CD4-positive, alpha-beta T cell treated with Interleukin-15 for 4 hours (primary cell): ENCODE measurements at places on chromosomes 1 and 21.
A peak's percentile ranks its signal among the peaks of the same experiment; 100 is the strongest.

DNA sequence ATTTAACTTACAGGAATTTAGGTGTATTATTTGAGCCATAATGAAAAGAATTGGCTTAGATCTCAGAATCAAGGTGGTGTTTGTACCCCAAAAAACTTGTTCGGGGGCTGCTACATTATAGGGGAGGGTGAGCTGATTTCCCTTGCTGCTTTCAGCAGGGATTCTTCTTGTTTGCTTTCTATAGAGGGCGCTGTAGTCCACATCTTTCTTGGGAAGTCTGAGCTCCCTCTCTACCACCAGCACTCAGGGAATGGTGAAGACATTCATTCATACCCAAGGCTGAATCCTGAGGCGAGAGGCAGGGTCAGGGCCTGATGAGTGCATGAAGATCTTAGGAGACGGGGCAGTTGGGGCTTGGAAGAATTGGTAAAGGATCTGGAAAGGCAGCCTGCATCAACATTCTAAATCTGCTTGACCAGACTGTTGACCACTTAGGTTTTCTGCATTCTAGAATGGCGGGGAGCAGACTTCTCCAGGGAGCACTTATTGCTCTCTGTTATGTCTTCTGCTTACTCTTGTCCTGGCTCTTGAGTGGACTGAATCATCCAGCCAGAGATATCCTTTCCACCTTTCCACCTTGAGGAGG, 18.9 kb downstream of the SPATA46 start:
- no peak for DNase-seq

- DNase-seq: no peak
These were observed 29.1 kb upstream of the TRABD2B start for GRCh38 chr1:48026275-48026674.

GRCh38 chr21:28604946-28605537, 387.6 kb downstream of the LTN1 start:
- DNase-seq: peak; percentile 23

GRCh38 chr1:21508580-21509350, 458 bp upstream of the ALPL start:
- peak; percentile 28 for DNase-seq

- DNase-seq: peak; percentile 85
These were observed 49.7 kb downstream of the RASSF5 start for GRCh38 chr1:206556750-206557635.

DNA sequence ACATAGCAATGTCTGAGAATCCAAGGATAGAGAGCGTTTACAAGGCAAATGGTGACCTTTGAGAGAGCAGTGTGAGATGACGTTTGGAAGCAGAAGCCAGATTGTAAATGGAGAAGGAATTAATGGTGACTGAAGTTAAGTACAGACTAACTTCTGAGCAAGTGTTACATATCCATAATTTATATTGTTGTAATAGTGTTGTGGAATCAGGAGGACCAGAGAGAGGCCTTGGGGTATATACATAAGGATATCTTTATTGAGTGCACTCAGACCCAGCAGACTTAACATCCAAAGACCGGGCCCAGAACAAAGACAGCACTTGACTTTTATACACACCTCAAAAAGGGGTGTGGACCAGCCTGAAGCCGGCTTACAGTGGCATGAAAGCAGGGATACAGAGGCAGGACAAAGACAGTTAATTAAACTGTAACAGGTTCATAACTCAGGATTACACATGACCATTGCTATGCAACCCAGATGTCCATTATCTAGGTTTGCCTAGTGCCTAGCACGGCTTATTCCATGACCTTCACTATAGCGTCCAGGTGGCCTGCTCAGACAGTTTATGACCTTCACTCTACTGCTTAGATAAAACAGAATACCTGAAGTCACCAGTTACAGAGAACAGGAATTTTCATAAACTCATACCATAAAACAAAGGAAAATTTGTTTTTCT, 2.7 kb upstream of the MGST3 start:
- DNase-seq: no peak

DNA sequence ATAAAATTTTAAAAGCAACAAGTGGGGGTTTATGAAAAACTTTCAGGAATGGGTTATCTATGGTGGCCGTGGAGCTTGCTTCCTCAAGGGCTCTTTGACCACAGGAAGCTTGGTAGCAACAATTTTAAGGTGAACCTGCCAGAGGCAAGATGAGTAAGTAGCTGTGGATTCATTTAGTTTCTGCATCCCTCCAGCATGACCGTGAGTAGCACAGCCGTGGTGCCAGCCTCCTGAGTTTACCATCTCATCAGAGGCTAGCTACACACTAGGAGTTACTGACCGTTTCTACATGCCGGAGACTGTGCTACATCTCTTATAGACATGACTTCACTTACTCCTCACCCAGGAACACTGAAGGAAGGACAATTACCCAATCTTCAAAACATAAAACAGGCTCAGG, 30.1 kb upstream of the PLEKHG5 start:
- DNase-seq: no peak

DNA sequence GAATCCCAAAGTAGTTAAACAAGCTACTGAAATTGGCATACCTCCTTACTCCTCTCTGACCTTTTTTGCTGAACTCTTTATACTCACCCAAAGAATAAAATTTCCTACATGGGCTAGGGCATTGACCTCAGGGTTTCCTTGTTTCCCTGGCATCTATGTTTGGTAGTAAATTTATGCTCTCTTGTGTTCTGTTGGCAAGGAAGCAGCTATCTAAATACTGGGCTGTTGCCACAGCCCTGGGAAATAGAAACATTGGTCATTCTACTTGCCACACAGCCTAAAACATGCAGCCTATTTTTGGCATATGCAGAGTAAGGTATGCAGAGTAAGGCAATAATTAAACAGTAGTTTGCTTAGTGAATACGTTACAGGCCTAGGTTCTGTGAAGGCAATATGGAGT, 351.4 kb downstream of the HLX start:
- DNase-seq: no peak

DNA sequence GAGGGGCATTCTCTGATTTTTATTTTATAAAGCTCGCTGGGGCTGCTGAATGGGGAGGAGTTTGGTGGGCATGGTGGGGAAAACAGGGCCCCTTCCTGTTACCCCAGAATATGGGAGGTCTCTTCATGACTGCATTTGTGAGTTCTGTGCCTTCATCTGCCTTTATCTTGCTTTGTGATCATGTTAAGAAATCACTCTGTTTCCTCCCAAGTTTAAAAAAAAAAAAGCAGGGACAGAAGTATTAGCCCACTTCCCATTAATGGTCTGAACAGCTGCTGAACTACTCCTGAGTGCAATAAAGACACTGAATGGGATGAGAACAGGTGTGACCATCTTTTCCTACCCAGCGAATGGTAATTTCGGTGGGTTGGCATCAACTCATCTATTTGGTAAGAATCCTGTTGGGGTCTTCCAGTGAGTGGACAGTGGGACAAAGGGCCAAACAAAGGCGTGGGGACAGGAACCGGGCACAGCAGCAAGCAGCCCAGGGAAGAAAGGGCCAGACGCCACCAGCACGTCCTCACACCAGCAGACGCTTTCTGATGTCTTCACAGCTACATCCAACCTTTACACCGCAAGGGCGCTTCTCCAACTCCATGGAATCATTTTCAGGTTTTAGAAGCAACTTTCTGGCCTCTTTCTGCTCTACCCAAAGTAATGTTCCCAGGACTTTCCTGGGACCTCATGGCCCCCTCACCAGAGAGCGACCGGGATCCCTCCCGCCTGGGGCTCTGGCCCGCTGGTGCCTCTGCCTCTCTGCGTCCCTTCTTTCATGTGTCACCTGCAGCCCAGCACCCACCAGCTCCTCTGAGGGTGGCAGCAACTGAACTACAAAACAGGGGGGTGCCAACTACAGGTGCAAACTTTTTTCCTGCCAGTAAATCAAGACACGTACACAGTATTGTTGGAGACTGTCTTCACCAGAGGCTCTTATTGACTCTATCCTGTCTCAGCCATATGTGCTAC, 160.2 kb downstream of the ADSS2 start:
- DNase-seq: no peak

- no peak for DNase-seq
These were observed 333.8 kb downstream of the NUF2 start for GRCh38 chr1:163655565-163655964.

DNA sequence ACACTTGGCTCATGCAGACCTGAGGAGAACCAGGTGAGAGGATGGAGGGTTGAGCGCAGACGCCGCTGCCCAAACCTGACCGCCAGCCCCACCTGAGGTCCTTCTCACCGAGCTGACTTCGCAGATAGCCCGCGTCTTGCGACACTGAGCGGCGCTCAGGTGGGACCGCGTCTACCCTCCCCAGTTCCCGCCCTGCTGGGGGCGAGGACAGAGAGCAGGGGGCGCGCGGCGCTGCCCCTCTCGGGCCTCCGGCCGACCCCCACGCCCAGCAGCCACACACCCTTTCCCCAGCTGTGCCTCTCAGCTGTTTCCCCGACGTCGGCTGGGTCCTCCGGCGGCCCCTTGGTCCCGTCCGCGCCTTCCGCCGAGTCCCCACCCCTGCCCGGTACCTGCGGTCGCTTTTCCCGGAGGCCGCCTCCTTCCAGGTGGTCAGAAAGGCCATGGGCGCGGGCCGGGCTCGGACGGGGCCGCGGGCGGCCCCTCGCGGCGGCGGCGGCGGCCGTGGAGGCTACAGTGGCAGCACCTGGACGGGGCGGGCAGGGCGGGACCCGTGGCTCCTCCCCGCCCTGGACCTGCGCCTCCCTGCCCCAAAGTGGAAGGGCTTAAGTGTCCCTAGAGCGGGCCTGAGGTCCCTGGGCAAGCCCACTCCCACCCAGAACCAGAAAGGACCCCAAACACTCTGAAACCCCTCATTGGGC, 14.4 kb upstream of the TTC39A start:
- no peak for DNase-seq

DNA sequence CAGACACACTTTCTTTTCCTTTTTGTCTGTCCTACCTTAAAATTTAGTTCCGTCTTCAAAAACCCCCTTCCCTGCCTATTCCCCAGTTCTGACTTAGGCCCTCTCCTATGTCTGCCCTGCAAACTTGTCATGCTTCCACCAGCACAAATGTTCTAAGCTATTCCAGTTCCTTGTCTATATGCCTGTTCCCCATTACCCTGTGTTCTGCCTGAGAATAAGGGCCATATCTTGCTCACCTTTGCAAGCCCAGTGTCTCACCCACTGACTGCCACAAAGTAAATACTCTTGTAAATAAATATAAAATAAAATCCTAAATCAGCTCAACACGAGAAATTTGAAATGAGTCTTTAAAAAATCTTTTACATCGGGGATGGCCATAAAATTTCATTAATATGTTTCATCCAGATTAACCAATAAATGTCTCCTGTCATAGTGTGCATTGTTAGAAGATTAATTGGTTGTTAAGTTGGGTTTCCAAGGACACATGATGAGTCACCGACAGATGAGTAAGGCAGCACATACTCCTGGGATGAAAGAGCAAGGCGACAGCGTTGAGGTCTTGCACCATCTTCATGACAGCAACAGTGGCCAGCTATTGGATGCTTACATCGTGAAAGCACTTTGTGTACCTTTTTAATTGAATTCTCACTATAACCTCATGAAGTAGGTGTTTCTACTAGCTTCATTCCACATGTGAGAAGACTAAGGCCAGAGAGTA, 92.6 kb upstream of the NGF start:
- DNase-seq: no peak

GRCh38 chr1:204923201-204923600, 52.5 kb downstream of the NFASC start:
- no peak for DNase-seq

- DNase-seq: no peak
These were observed 138.9 kb downstream of the LHX8 start for GRCh38 chr1:75273110-75273509.

DNA sequence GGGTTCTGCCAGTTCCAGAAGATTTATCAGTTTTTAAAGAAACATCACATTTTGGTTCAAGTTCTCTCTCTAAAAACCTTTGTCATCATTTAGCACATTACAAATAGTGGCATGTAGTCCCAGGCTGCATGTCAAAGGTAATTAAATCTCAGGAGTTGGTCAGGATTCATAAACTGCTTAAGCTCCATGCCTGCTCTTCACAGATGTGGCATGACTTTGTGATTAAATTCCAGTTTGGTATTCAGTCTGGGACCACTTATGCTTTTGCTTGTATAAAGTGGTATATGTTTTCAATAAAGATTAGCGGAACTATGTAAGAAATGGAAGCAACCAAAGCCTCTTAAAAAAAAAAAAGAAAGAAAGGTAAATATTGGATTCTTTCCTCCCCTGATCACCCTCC, 408.0 kb downstream of the DISC1 start:
- DNase-seq: no peak

DNA sequence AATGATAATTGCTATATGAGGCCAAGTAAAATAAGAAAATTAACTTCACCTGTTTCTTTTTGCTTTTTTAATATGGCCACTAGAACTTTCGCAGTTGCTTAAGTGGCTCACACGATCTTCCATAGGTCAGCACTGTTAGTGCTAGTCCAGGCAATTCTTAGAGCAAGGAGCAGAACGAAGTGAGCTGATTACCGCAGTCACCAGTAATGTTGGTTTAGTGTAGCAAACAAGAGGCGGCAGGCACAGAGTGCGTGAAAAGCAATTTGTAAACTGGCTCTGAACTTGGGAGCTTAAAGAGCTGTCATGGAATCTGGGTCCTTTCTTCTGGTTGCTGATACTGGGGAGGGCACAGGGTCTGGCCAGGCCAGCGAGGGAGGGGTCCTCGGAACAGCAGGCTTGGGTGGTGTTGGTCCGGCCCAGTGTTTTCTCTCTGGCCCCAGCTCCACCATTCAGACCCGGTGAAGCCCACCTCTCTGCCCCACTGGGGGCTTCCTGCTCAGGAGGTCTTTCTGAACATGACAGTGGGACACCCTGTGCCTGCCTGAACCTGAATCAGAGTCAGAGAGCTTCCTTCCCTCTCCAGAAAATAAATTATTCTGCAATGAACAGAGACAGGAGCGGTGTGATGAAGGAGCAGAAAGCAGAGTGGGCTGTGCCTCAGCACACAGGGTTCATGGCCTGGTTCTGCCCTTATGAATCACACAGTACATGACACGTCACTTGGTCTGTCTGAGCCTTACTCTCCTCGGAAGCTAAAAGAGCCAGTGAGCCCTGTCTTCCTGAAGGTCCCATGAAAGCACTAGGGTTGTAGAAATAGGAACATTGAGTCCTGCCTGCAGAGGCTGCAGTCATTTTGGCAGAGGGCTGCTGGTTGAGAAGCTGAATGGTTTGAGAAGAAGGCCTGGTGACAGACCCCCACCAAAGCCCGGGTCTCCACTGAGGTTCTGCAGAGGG, 11.9 kb downstream of the ETS2 start:
- no peak for DNase-seq

GRCh38 chr1:11653861-11654136, 430 bp downstream of the FBXO2 start:
- DNase-seq: no peak

GRCh38 chr1:207393610-207394009, 60.5 kb upstream of the CR2 start:
- no peak for DNase-seq

- DNase-seq: no peak
These were observed 2.6 kb downstream of the RERE start for GRCh38 chr1:8814865-8815264.

GRCh38 chr1:175268720-175269119, 76.1 kb upstream of the KIAA0040 start:
- no peak for DNase-seq

GRCh38 chr21:38729754-38730379, 75.9 kb upstream of the ETS2 start:
- DNase-seq: no peak

- DNase-seq: peak; percentile 79
These were observed at the start of gene ADAM15 for GRCh38 chr1:155050560-155051341. Gene ADAM15 (plus strand): TSS chr1:155051316. CDS start chr1:155051387, 71 bp downstream.
